Anterior cingulate cortex (tissue), 58 donors: ENCODE measurements at places on chromosomes 6 and 20.

DNA sequence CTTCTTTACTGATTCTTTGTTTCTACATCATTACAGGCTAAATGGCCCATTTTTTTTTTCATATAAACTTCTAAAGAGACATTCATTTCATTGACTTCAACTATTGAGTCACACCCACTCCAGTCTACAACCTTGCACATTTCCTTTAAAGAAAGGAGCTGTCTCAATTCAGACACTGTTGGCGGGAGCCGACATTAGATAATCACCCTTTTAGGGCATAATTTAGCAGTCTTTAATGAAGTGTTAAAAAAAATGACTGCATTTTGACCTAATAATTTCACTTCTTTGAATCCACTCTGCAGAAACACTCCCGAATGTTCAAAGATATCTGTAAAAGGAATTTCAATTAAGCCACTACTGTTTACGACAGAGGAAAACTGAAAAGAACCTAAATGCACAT is 1.5 kb downstream of the EPM2A start:
- no peak for DNase-seq

DNA sequence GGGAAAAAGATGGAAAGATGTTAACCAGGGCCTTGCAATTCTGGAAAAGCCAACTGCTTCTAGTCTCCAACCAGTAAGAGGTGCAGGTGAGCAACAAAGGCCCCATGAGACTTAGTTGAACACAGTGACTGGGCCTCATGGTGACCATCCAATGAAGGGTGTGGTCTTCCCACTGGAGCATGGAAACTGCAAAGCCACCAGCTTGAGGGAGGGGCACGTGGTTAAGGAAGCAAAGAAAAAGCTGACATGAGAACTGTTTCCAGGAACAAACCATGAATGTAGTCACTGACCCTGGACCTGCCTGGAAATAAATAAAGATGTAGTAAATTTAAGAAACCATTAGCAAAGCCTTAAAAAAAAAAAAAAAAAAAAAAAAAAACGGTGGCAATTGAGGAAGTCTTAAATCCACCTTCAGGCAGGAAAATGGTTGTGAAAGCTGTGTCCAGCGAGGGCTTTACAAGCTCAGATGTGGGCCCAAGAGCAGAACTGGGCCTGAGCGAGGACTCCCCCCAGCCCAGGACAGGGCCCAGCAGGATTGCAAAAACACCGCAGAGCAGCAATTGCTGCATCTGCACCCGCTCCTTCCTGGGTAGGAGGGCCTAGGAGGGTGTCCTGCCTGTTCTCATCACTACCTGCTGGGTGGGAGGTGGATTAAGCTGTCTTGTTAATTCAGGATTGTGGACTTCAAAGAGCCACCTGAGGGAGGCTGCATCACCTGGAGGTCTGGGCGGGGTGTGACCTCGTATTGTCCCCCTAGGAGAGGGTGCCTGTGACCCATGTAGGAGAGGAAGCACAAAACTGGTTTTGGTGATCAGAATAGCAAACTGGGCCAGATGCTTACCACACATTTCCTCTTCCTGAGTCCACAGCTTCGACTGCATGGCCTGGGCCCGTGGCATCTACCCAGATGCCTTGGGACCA is 10.3 kb downstream of the GFRA4 start:
- no peak for DNase-seq

DNA sequence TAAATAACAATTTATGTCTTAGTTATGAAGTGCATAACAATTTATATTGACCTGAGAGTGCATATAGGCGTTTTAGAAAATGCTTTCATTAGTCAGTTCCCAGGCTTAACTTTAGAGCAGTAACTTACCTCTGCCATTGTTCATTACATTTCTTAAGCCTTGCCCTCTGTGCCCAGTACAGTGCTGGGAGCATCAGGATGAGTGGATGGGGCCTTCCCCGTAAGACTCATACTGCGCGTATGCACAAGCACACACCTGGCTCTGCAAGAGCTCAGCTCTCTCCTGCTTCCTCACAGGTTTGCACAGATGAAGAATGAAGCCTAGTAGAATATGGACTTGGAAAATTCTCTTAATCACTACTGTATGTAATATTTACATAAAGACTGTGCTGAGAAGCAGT is 125.0 kb downstream of the MAP3K4 start:
- no peak for DNase-seq

DNA sequence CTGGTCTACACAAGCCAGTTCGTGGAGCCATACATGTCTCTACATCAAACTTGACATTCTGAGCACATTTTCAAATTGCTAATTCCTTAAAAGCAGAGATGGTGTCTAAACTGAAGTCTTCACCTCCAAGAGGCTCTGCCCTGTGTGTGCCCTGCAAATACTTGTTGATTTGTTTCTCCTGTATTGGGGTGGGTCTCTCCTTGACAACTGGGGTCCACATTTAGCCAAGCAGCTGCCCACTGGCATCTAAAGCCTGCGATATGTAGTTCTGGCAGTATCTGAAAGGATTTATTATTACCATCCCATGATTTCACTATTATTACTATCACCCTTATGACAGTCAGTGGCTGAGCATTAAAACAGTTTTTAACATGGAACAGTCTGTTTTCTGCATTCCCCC is 45.9 kb upstream of the PKHD1 start:
- DNase-seq, result no peak

GRCh38 chr20:9280666-9281065 is 211.8 kb downstream of the PLCB4 start:
- no peak for DNase-seq

DNA sequence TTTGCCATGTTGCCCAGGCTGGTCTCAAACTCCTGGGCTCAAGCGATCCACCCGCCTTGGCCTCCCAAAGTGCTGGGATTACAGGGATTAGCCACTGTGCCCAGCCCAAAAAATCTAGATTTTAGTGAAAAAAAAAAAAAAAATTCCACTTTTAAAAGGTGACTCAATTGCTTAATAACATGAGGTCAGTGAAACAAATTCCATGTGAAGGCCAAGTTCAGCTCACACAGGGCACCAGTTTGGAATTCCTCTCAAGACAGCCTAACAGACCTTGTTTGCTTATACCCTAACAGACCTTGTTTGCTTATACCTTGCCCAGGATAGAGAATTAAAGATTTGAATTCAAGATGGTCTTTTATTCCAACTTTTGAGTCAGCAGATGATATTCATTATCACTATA is 5.1 kb downstream of the RRBP1 start:
- DNase-seq, result no peak
